ENCODE measurements at places on chromosomes 13 and 19. TPM values are rescaled to one million over a fixed set of nuclear protein-coding genes. Genes with fewer than 3 reads are reported as not detected.

DNA sequence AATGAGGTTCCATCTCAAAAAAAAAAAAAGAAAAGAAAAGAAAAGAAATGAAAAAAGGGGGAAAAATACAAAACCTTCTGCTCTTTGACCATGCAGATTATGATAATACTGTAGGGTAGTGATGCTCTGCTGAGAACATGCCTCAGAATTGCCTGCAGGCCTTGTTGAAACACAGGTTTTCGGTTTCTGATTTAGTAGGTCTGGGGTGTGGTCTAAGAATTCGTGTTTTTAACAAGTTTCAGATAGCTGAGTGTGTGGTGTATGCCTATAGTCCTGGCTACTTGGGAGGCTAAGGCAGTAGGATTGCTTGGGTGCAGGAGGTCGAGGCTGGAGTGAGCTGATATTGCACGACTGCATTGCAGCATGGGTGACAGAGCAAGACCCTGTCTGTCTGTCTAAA lies 14.9 kb upstream of the CYP2B6 start:
- DNase-seq = no peak
- H3K4me3 ChIP-seq = no peak overlapping the region
- no peaks in the 10 kb centered on the region for H3K36me3 ChIP-seq
- H3K27ac ChIP-seq = no peak overlapping the region
- H3K27me3 ChIP-seq = peaks cover 15% of the 10 kb centered on the region

GRCh38 chr19:50414864-50415660 lies 3.7 kb upstream of the SPIB start:
- peaks cover 8% of the 10 kb centered on the region for H3K27me3 ChIP-seq
- H3K36me3 ChIP-seq = peaks cover 38% of the 10 kb centered on the region
- H3K4me1 ChIP-seq = peaks cover 9% of the 10 kb centered on the region
- DNase-seq = peak; percentile 87
- H3K4me3 ChIP-seq = no peak overlapping the region

The ZNF85 gene
- 29.3 TPM for total RNA-seq

The C19orf53 gene
- 142 TPM for total RNA-seq

The ZSCAN4 gene
- not detected for total RNA-seq

DNA sequence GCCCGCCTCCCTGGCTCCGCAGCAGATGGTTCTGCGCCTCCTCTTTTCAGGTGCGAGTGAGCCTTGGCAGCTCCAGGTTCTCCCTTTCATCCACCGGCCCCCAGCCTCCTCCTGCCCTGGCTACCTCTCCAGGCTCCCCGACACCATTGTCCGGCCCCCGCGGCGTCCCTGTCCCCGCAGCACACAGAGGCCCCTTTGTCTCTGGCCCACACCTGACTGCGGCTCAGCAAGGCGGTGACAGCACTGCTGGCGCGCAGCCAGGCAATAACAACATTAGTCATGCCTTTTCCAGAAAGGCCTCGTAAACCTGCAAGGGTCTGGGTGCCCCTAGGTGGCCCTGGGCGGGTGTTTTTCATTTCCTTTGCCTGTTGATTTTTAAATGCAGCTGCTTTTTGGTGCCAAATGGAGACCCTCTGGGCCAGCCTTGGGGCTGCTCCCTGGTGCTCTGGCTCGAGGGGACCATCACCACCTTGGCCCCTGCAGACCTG lies 73.2 kb upstream of the MEDAG start:
- no peaks in the 10 kb centered on the region for H3K36me3 ChIP-seq
- no peak overlapping the region for H3K4me3 ChIP-seq
- peaks cover 6% of the 10 kb centered on the region for H3K4me1 ChIP-seq
- DNase-seq = peak; percentile 85
- H3K27ac ChIP-seq = no peak overlapping the region

The CAB39L gene
- total RNA-seq = 5.7 TPM

- H3K4me3 ChIP-seq = no peak overlapping the region
- H3K36me3 ChIP-seq = no peaks in the 10 kb centered on the region
- H3K4me1 ChIP-seq = peaks cover 2% of the 10 kb centered on the region
- peak; percentile 55 for DNase-seq
- H3K27me3 ChIP-seq = peaks cover 10% of the 10 kb centered on the region
- no peak overlapping the region for H3K27ac ChIP-seq
Observed at GRCh38 chr19:39246951-39247669, 1.5 kb downstream of the IFNL4 start.

DNA sequence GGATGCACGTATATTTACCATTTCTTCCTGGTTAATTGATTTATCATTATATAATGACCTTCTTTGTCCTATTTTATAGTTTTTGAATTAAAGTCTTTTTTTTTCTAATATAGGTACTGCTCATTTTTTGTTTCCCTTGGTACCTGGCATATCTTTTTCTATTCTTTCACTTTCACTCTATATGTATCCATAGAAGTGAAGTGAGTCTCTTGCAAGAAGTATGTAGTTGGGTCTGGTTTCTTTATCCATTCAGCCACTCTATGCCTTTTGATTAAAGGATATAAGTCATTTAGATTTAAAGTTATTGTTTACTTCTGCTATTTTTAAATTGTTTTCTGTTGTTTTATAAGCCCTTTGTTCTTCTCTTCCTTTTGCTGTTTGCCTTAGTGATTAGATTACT lies 194.3 kb upstream of the SLITRK6 start:
- no peak for DNase-seq
- no peaks in the 10 kb centered on the region for H3K4me1 ChIP-seq
- no peaks in the 10 kb centered on the region for H3K27me3 ChIP-seq
- no peaks in the 10 kb centered on the region for H3K36me3 ChIP-seq

GRCh38 chr13:108915634-108916512 lies 286.5 kb downstream of the MYO16 start:
- H3K36me3 ChIP-seq = no peaks in the 10 kb centered on the region
- H3K4me3 ChIP-seq = peak overlapping the region; percentile 62
- DNase-seq = peak; percentile 95
- H3K4me1 ChIP-seq = peaks cover 19% of the 10 kb centered on the region
